ENCODE measurements at places on chromosomes 1 and 21.

GRCh38 chr1:227544067-227545050, 19.0 kb upstream of the ZNF678 start:
- no peak for DNase-seq

DNA sequence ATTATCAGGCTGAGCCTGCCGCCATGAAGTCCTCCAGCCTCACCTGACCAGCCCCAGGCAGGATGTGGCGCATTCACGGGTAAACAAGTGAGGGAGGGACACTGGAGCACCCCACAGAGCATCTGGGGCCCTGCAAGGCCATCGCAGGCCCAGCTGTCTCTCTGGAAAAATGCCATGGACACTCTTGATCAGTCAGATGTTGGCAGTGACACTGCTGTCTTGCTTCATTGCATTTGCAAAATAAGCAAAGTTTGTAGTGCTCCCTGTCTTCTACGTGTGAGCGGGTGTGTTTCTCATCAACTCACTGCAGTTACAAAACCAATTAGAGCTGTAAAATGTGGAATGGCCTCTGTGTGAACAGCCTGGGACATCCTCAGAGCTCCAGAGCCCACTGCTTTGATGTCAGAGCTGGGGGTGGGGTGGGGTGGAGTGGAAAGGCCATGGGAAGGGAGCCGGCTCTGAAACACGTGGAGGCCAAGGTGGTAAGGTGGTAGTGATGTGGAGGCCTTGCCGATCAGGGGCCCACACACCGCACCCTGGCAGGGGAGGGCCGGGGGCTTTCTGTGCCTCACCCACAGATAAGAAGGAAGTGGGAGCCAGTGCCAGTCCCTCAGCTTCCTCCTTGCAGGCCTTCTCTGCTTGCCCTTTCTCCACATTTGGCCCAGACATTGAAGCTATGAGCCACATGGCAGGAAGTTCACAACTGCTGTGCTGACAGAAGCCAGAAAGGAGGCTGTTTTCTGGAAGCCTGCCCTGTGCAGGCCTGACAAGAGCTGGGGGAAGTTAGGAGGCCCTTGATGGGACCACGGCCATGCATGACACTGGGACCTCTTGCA, 254.9 kb downstream of the RHOU start:
- DNase-seq = no peak

DNA sequence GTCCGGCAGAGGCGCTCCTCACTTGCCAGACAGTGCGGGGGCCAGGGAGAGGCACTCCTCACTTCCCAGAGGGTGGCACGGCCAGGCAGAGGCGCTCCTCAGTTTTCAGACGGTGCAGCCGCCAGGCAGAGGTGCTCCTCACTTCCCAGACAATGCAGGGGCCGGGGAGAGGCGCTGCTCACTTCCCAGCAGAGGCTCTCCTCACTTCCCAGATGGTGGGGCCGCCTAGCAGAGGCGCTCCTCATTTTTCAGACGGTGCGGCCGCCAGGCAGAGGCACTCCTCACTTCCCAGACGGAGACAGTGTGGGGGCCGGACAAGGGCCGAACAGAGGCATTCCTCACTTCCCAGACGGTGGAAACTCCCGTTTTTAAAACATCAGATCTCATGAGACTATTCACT, 238.4 kb upstream of the CACYBP start:
- no peak for DNase-seq

DNA sequence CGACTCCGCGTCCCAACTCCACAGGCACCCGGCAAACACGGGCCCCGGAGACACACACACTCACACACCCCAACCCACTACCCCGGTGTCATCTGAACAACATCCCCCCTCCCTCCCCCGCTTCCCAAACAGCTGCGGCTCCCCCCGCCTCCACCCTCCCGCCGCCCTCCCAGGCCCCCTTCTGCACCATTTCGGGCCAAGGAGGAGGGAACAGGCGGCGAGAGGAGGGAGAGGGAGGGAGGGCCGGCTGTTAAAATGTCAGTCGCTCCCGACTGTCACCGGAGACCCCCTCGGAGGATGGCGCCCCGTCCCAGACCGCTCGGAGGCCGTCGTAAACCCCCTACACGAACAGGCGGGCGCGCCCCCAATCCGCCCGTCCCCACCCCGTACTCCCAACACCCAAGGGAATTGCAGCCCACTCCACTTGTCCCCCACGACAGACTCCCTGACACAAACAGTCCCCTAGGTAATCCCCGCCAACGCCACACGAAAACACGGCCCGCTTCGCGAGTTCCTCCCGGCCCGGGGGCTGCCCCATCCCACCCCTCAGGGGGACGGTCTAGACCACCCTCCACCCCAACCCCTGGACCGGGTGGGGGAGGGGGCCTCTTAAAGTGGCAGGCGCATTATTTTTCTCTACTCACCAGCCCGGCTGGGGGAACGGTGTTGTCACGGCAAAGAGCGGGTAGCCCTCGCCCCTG, 583 bp downstream of the MEF2D start:
- no peak for DNase-seq

- peak; percentile 68 for DNase-seq
Observed at GRCh38 chr21:43333298-43334062, 93.5 kb downstream of the SIK1 start.

All from RPMI7951 (cell line).